T-helper 9 cell (primary cell): ENCODE measurements at places on chromosomes 11 and 22.

DNA sequence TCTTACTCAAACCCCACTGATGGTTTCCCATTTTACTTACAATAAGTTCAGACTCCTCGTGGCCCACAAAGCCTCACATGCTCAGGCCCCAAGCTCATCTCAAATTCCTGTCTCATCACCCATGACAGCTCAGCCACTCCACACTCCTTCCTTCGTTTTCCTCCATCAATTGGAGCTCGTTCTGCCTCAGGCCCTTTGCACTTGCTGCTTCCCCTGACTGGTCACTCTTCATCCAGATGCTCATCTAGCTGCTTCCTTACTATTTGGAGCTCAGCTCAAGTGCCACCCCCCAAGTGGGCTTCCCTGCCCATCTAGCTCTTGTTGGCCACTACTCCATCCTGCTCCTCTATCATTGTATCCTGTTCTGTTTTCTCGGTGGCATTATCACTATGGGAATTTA is 46.8 kb upstream of the LRRC32 start:
- no peak for DNase-seq

- DNase-seq, result no peak
Measured at GRCh38 chr11:33507356-33507755, 193.3 kb downstream of the C11orf91 start.

- DNase-seq, result peak; percentile 36
Measured at GRCh38 chr11:68962527-68963250, 18.1 kb downstream of the MRGPRD start.

DNA sequence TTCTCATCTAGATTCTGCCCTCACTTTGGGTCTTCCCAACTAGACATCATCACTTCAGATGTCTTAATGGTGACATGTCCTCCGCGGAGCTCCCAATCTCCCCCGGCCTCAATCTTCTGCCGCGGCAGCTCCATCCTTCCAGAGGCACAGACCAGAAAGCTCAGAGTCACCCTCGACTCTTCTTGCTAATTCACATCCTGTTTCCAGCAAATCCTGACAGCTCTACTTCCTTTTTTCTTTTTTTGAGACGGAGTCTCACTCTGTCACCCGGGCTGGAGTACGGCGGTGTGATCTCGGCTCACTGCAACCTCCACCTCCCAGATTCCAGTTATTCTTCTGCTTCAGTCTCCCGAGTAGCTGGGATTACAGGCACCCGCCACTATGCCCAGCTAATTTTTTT is 54.5 kb downstream of the CACNG2 start:
- no peak for DNase-seq

- DNase-seq, result no peak
Measured at GRCh38 chr11:110339456-110340250, 43.2 kb upstream of the RDX start.

DNA sequence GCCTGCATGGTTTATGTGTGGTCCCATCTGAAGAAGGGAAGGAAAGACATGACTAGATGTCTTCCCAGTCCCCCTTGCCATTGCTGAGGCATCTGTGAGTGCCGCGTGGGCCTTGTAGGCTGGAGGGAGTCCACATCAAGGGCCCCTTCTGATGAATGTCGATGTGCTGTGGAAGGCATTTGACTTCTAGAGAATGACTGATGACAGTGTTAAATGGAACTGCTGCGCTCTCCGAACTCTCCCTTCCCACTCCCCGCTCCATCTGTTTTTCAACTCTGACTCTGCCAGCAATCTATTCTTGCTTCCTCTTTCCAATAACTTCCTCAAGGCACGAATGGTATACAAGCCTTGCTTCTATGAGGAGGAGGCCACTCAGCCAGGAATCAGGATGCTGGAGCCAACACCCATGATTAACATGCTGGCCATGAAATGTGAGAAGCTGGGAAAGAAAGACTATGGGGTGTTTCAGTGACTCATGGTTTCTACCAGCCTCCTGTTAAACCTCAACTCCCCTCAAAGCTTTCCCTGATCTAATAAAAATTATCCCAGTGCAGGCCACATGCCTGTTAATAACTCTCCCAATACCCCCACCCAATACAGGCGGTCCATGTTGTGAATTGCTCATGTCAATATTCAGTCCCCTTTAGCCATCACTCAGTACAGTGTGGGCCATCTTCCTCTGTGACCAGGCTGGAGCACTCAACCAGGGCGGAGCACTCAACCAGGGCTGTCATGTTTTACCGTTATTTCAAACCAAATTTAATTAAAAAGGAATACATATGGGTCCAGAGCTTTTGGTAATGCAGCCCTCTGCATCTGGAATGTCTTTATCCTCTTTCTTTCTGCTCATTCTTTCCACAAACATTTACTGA is 46.4 kb upstream of the TBCEL start:
- DNase-seq, result no peak

DNA sequence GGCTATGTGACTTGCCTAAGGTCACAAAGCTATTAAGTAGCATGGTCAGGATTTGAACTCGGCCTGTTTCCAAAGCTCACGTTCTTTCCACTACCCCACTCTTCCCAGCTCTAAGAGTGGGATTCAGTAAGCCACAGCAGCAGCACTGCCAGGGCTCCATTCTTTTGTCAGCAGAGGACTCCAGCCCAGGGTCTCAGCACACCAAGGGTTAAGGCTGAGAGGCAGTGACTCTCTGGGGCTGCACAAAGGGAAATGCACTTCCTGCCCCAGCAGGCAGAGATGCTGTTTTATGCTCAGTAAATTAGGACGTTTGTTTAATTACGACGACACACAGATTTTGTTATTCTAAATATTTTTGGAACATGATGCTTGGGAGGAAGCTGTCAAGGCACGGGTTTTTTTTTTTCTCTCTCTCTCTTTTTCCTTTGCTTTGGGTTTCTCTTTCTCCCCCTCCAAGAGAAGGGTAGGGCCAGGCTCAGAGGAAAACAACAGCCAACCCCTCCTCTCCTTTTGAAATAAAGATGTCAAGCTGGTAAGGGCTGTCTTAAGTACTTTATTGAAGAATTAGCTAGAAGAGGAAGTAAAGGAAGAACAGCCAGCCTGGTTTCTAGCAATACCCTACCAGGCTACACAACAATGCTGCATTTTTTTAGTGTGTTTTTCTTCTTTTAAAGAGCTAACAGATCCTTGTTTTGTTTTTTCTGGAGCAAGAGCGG is 2.8 kb downstream of the MYH9 start:
- DNase-seq, result peak; percentile 36
